Esophagus squamous epithelium (tissue), 5 donors: ENCODE measurements at places on chromosomes 13 and 19. TPM values are rescaled to one million over a fixed set of nuclear protein-coding genes. Genes with fewer than 3 reads are reported as not detected.

DNA sequence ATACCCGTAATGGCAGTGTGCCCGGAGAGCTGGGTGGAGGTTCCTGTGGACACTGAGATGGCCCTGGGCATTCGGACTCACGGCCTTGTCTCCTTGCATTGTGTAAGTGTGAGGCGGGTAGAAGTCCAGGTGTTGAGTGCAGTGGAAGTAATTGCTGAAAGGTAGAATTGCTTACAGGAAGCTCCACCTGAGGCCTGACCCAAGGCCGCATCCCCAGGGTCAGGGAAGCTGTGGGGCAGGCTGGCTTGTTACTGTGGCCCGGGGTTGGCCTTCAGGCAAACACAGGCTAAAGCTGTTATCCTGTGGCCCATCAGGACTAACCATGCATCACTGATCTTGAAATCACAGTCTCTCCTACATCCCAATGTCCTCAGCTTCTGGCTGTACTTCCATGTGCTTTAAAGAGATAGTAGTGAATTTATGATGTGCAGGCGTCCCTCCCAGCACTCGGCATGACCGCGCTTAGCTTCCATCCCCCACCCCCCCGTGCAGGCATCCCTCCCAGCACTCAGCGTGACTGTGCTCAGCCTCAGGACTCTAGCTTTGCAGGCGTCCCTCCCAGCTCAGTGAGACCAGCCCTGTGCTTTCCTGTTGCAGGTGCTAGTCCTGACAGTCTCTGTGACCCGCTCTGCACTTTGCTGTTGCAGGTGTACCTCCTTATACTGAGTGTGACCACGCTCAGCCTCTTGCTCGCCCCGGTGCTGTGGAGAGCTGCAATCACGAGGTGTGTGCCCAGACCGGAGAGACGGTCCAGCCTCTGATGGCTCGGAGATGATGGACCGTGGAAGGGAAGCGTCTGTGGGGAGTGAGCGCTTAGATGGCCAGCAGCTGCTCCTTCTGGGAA lies 35.6 kb upstream of the TFDP1 start:
- no peak overlapping the region for H3K27ac ChIP-seq
- no peak for DNase-seq
- H3K4me1 ChIP-seq, result peaks cover 6% of the 10 kb centered on the region
- peaks cover 10% of the 10 kb centered on the region for H3K36me3 ChIP-seq
- H3K4me3 ChIP-seq, result no peak overlapping the region

CACNA1A gene
- not detected for total RNA-seq

DNA sequence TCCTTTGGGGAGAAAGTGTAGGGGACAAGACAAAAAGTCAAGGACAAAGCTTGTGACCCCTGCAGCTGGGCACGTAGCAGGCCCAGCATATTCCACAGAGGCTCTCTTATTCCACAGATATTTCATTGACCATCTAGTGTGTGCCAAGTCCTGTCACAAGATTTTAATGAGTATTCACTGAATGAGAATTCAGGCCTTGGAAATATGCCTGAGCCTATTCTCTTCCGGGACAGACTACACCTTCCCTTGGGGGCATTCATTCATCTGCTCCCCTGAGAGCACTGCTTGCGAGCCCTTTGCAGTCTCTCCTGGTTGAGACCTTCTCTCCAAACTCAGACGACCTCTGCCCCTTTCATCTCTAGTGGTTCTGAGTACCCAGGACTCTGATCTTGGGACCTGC lies 25.5 kb downstream of the ERICH6B start:
- no peak overlapping the region for H3K4me3 ChIP-seq
- no peak for DNase-seq
- no peaks in the 10 kb centered on the region for H3K36me3 ChIP-seq

OPA3 gene
- 4.7 TPM for total RNA-seq

DNA sequence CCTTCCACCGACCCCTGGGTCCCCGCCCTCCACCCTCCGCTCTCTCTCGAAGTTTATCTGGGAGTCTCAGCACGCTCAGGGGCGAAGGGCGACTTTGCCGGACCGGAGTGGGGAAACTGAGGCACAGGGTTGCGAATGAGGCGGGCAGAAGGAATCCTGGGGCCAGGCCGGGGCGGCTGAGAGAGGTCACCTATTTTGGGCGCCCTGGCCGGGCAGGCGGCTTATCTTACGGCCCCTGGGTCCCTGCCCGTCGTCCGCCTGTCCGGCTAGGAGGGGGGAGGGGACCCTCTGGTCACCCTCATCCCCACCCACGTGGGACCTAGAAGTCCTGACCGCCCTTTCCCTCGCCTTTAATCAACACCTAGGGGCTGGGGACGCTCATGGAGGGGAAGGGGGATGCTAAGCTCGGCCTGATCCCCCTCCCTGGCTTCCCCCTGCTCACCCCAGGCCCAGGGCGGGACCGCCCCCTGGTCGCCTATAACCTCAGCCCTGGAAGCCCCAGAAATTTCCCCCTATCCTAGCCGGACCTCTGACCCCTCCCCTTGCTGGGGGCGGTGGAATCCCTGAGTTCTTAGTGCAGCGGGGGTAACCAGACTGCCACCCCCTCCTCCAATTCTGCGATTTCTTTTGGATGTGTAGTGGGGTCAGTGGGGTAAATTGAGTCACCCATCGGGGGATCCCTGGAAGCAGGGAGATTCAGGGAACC lies 556 bp downstream of the TRIP10 start:
- H3K27me3 ChIP-seq, result no peaks in the 10 kb centered on the region
- DNase-seq, result no peak
- peaks cover 43% of the 10 kb centered on the region for H3K36me3 ChIP-seq
- H3K4me1 ChIP-seq, result peaks cover 80% of the 10 kb centered on the region

DNA sequence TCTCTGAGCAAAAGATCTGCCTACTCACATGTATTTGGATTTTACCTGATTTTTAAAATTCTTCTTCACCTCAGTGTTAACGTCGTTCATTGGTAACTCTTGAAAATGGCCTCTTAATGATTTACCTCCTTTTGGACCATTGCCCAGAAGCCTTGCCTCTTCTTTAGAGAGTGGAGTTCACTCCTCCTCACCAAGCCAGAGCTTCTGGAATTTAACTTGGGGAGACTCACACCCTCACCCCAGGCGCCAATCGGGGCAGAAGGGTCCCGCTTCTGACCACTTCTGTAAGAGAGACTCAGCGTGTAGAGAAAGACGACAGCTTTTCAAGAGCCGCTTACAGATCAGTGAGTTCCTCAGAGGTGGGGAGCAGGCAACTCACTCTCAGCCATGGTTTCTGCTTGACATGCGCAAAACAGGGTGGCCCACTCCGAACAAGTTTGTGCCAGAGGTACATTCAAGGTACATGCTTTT lies 2.7 kb downstream of the PNMA8C start:
- no peak overlapping the region for H3K27ac ChIP-seq
- H3K36me3 ChIP-seq, result no peaks in the 10 kb centered on the region
- H3K4me1 ChIP-seq, result no peaks in the 10 kb centered on the region

GRCh38 chr19:15557223-15557622 lies 48.9 kb downstream of the CYP4F22 start:
- H3K27me3 ChIP-seq, result peaks cover 40% of the 10 kb centered on the region
- DNase-seq, result no peak
- no peak overlapping the region for H3K27ac ChIP-seq
- H3K4me1 ChIP-seq, result peaks cover 11% of the 10 kb centered on the region

CBLC gene
- 59.6 TPM for total RNA-seq

DNA sequence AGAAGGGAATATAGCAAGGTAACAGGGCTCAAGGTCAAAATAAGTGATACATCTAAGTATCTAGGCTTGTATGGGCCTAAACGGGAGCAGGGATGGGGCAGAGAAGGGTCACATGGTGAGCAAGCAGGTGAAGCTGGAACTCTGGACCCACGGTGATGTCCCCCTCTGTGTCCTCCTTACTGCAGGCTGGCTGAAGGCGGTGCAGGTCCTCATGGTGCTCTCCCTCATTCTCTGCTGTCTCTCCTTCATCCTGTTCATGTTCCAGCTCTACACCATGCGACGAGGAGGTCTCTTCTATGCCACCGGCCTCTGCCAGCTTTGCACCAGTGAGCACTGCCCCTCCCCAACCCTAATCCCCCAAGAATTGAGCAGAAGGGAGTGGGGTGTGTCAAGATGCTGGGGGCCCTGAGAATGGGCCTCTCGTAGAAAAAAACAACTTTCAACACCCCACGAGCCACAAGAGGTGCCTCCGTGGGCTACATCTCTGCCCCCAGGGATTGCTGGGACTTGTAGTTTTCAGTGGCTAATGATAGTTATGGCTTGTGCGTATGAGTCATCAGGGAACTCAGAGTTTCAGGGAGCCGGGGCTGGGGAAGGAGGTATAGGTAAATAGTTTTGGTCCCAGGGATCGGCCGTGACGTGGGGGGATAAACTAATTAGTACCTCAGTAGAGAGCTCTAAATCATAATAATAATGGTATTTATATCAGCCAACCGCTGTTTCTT lies 4.0 kb downstream of the EMP3 start:
- peaks cover 55% of the 10 kb centered on the region for H3K4me1 ChIP-seq
- H3K27ac ChIP-seq, result peak overlapping the region; percentile 92
- no peaks in the 10 kb centered on the region for H3K36me3 ChIP-seq
- H3K4me3 ChIP-seq, result peak overlapping the region; percentile 70
- no peaks in the 10 kb centered on the region for H3K27me3 ChIP-seq
- no peak for DNase-seq
